CMK (cell line): ENCODE measurements at places on chromosomes 1 and 21.

DNA sequence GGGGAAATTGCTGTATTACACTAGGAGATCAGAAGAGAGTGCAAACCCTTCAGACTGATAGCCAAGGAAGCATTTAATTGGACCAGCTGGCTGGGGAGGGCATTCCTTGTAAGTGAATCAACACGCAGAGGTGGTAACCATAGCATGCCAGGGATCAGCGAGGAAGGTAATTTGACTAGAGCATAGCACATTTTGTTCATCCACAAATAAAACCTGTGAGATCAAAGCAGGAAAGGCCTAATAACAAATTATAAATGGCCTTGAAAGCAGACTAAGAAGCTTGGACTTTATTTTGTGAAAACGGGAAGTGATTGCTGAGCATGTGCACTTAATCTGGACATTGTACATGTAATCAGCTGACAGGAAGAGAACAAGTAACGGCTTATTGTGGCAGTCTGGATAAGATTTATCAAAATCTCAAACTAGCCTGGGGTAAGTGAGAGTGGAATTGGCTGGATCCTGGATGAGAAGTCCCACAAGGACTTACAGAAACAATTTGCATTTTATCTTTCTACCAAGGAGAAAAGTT, 11.7 kb upstream of the CD55 start:
- peak; percentile 52 for DNase-seq

DNA sequence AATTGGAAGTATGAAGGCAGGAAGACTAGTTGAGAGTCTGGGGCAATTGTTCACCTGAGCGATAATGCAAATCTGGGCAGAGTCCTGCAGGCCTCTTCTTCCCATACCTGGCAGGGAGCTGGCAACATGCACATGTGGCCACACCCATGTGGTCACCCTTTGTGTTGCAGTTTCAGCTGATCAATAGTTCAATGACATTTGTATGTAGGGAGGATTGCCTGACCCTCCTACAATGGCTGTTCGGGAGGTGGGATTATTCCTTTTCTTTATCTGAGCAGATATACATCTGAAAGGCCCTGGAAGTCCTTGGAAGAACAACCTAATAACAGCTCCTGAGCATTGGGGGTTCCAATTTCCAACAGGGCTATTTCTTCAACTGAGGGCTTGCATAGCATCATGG, 15.2 kb upstream of the TRIM45 start:
- no peak for DNase-seq

DNA sequence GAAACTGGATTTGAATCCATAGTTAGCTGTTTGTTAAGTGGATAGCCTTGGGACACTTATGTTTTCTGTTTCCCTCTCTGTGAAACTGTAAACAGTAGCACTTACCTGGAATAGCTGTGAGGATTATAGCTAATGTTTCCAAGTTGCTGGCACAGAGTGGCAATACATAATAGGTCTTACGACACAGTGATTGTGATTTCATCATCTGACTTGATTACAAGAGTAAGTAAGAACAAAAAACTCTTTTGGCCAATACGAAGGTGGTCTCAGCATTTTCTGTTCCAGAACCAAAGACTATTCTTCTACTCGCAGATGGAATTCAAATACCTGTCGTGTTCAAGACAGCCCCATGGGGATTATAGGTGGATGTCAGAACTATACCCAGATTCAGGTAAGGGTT, 2.1 kb downstream of the C8B start:
- no peak for DNase-seq

DNA sequence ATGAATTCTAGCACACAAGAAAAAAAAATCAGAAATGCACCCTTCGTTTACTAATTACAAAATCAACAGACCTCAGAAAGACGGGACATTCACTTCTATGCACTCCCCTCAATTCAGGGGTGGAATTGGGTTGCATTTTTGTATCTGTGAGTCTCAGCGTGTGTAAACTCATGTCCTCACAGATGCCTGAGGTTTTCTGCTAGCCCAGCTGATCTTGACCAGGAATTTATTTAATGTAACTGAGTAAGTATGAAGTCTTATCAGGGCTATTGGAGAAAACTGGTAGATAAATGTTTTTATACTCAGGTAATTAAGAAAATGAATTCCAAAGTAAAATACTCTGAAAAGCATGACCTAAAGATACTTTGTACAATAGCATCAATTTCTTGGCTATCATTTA, 167.7 kb downstream of the RUNX1 start:
- DNase-seq: no peak

DNA sequence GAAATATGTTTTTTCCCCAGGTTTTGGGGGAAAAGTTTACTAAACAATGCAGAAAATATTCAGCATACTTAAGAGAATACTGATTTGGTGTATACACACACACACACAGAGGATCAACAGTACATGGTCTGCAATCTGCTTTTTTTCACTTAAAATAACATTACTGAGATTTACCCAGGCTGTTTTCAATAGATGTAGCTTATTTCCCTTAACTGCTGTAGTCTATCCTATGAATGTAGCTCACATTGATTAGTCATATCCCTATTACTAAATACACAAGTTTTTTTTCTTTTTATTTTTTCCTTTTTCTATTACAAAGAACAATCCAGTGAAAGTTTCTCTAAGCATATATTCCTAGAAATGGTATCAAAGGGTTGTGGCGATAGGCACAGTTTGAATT, 266.7 kb upstream of the GREM2 start:
- no peak for DNase-seq
